Left colon (tissue), 2 donors: ENCODE measurements at places on chromosomes 1 and 21. TPM values are rescaled to one million over a fixed set of nuclear protein-coding genes. Genes with fewer than 3 reads are reported as not detected.

The C1orf87 gene
- total RNA-seq: not detected

The RNU1-1 gene
- total RNA-seq: 3,977 TPM

The IL6R gene
- 32.9 TPM for total RNA-seq

DNA sequence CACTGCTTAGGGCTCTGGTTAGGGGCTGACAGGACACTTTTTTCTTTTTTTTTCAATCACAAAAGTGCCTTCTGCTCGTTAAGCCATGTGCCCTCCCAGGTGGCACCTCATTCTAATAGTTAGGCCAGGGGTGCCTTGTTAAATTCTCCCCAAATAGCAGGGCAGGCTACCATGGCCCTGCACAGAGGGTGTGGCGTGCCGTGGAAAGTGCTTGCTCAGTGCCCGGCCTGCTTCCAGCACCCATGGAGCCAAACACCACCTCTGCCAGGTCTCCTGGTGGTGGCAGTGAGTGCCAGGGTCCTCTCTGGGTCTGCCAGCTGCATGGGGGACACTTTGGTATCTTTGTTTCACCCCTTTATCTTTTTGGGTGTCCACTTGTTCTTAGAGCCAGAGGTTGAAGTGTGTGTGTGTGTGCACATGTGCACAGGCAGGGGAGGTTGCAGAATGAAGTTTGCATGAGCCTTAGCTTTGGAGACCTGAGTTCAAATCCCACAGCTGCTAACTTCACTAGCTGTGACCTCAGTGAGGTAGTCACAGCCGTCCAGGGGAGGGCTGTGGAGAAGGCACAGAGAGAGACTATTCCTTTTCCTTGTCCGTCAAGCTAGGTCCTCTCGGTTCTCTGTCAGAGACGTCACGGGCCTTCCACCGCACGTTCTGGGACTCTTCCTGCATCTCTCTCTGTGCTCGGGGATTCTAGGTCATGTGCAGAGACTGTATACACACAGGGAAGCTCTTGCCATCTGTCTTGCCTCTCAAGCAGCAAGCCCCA lies 39.9 kb upstream of the CSF3R start:
- no peak for DNase-seq

GRCh38 chr1:7432102-7432899 lies 338.8 kb upstream of the VAMP3 start:
- no peak for DNase-seq

GRCh38 chr1:215360758-215361157 lies 206.3 kb upstream of the KCTD3 start:
- no peak for DNase-seq
